ENCODE measurements at places on chromosomes 5 and 9.
A peak's percentile ranks its signal among the peaks of the same experiment; 100 is the strongest.

DNA sequence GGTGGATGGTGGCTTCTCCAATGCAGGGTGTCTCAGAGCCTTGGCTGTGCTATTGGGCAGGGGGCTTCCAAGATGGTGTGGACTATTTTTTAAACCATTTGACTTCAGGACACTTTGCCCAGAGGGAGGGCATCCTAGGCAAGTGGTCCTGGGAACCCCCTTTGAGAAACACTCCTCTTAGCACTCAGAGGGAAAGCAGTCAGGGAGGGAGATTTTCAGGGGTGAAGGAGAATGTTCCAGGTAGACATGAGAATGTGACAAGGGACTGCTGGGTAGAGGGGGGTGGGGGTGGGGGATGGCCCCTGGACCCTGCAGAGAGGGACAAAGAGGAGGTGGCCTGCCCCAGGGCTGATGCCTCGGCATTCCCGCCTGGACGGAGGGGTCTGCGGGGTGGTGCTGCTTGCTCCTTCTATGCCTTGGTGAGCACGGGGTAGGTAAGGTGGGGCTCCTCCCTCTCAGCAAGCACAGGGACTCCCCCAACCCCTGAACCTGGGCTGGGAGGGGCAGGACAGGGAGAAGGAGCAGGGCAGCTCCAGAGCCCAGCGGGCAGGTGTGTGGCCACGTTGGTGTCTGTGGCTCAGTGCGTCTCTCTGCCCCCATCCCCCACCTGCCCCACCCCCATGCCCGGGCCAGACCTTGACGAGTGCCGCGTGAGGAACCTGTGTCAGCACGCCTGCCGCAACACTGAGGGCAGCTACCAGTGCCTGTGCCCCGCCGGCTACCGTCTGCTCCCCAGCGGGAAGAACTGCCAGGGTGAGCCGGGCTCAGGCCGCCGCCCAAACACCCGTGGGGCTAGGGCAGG is 13.8 kb upstream of the ASS1 start:
- DNase-seq = no peak

- DNase-seq = no peak
Measured at GRCh38 chr9:130893341-130894101, 3.1 kb downstream of the QRFP start.

DNA sequence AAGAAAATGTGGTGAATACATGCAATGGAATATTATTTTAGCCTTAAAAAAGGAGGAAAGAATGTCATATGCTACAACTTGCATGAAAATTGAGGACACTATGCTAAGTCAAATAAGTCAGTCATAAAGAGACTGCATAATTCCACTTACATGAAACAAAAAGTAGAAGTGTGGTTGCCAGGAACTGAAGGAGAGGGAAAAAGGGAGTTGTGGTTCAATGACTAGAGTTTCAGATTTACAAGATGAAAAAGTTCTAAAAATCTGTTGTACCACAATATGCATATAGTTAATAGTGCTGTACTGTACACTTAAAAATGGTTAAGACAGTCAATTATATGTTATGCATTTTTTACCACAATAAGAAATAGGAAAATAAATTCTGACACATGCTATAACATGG is 95.4 kb downstream of the SLC44A1 start:
- DNase-seq = no peak

GRCh38 chr5:40518485-40518917 is 161.2 kb upstream of the PTGER4 start:
- no peak for DNase-seq

DNA sequence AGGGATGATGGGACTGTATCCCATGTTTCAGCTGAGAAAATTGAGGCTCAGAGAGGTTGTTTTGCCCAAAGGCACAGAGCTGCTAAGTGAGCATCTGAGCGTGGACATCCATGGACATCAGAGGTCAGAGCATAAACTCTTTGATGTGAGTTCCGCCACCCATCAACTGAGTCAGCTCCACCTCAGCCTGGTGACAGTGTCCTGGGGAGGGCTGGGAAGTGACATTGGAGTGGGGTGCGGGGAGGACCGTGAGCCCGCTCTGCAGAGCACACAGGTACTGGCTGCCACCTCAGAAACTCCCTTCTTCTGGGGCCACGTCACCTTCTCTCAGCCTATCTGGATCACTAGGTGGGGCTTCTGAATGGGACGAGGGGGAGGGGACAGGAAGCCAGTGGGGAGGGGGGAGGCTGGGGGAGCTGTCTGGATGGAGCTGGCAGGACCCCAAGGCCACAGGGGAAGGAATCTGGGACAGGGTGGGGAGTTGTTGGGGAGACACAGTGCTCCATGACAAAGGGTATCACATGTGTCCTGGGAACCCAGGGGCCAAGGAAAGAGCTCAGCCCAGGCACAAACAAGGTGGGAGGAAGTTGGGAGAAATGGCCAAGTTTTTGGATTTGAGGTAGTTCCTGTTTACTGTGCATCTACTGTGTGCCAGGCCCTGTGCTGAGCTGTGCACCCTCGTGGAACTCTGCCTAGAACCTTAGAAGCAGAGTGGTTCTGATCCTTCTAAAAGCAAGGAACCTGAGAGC is 2.5 kb downstream of the LAMC3 start:
- no peak for DNase-seq

- DNase-seq = no peak
Measured at GRCh38 chr9:129392093-129392541, 214.1 kb upstream of the IER5L start.

DNA sequence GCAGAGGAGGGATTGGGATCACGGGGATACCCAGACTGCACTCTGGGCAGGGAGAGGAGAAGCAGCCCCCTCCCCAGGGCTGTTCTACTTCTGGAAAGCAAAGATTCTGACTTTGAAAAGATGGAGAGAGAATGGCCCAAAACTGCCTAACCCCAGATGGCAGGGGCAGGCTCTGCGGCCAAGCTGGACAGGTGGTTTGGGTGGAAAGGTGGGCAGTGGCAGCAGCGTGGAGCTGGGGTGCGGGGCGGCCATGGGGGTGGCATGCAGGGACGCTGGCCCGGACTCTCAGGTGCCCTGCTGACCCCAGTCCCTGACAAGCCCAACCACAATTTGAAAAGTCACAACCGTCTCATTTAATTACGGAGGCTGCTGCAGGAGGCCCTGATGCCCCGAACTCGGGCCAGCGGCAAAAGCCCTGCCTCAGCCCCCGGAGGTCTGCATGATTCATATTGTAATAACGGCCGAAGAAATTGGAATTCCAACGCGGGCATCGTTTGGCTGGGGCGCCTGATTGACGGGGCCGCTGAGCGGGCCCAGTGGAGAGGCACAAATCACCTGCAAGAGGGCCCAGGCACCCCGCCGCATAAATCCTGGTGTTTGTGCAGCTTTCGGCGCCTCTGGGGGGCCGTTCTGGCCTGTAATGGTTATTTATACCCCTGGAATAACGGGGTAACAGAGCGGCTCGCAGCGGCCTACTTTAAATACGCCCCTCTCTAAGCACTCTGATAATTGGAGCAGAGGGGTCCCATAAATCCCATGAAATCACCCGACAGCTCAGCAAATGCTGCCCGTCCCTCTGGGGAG is 41.8 kb upstream of the FCN2 start:
- DNase-seq = no peak

GRCh38 chr5:132751971-132752580 is 4.8 kb downstream of the CCNI2 start:
- no peak for DNase-seq

- no peak for DNase-seq
Measured at GRCh38 chr5:37771731-37772130, 68.1 kb downstream of the GDNF start.

GRCh38 chr5:120546922-120547321 is 82.8 kb downstream of the PRR16 start:
- no peak for DNase-seq

- DNase-seq = no peak
Measured at GRCh38 chr9:96009690-96010472, 134.4 kb downstream of the ERCC6L2 start.

GRCh38 chr5:58946230-58946629 is 363.4 kb downstream of the RAB3C start:
- DNase-seq = no peak

- no peak for DNase-seq
Measured at GRCh38 chr5:115545351-115545882, 842 bp upstream of the FEM1C start.

DNA sequence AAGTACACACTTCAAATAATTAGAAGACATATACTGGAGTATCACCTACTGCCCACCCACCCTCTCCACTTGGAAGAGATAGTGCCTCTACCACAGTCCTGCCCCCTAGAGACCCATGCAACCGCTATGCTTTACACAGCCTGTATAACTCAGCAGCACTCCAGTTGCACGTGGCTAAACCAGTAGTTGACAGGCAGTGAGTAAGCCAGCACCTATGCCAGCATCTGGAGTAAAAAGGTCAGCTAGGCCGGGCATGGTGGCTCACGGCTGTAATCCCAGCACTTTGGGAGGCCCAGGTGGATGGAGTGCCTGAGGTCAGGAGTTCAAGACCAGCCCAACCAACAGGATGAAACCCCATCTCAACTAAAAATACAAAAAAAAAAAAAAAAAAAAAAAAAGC is 356.4 kb downstream of the NR2F1-AS1 start:
- DNase-seq = no peak

- DNase-seq = no peak
Measured at GRCh38 chr5:148965511-148966265, 97.2 kb downstream of the SH3TC2 start.

DNA sequence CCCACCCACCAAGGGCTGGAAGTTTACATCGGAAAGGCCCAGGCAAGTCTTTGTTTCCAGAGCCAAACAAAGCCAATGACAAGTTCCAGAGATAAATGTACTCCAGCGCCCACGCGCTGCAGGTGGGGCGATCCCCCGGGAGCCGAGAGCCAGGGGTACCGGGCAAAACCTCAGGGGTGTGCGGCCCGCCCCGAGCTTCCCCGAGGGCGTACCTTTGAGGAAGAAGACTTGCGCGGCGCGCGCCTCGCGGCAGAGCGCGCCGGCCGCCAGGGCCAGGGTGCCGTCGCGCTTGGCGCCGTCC is 671 bp downstream of the DUSP1 start:
- DNase-seq = no peak

DNA sequence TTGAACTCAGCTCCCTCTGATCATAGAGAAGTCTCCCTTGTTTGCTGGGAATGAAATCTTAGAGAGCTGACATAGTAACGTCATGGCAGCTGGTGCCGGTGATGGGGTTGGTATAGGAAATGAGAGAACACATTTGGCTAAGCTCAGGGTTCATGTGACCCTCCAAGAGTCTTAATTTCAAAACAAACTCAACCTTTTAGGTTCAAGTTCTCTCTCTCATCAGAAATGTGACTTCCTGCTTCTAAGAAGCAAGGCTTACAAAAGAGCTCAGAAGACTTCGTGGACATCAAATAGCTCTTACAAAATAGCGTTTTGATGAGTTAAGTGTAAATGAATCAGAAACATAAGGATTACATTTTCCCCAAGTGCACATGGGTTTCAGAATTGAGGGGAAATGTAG is 97.3 kb downstream of the PAPPA start:
- DNase-seq = no peak

GRCh38 chr9:136881691-136882108 is 4.6 kb upstream of the TRAF2 start:
- peak; percentile 68 for DNase-seq

DNA sequence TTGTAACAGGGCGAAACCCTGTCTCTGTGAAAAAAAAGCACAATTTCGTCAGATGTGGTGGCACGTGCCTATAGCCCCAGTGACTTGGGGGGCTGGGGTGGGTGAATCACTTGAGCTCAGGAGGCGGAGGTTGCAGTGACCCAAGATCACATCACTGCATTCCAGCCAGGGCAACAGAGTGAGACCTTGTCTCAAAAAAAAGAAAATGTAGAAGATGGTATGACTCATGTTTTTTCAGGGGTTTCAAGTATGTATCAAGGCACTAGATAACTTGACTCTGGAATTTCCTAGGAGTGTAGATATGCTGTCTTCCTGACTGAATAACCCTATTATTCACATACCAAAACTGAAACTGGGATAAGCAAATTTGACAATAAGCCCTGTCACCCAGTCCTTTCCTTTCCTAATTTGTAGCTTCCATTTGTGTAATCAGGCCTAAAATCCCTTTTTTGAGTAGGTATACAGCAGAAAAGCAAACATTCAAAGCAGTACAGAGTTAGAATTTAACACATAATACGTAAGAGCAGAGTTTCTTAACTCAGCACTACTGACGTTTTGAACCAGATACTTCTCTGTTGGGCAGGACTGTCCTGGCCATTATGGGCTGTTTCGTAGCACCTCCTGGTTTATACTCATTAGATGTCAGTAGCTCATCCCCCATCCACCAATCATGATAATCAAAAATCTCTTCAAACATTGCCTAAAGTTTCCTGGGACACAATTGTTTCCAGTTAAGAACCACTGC is 17.3 kb upstream of the ANKRD18B start:
- DNase-seq = no peak

DNA sequence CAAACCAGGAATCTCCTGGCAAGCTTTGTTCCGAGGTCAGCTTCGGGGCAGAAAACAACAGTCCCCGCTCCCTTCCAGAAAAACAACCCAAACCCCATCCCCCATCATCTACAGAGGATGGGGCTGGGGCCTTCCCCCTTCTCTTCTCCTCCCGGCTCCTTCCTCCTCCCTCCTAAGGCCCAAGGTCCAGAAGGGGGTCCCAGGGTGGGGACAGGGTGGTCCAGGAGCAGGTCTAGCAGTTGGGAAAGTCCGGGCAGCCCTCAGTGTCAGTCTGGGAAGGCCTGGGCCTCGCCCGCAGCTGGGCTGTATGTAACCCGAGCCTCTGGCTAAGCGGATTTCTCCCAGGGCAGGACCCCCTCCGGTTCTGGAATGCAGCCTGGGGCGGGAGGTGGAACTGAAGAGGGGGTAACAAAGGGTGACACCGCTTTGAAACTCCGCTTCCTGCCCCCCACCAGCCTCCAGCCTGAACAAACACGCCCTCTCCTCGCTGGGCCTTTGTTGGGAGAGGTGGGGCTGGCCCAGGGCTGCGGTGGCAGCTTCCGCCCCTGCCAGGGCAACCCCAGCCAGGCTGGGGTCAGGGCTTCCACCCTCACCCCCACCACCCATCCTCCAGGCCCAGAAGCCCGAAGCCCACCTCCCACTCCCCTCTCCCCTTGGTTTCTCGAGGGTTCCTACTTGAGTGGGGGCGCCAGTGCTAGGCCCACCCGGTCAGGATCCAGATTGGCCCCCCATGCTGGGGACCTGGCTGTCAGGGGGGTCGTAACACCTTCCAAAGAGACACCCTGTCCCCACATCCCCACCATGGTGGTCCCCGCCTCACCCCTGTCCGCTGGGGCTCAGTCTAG is 63.5 kb downstream of the C9orf50 start:
- no peak for DNase-seq

DNA sequence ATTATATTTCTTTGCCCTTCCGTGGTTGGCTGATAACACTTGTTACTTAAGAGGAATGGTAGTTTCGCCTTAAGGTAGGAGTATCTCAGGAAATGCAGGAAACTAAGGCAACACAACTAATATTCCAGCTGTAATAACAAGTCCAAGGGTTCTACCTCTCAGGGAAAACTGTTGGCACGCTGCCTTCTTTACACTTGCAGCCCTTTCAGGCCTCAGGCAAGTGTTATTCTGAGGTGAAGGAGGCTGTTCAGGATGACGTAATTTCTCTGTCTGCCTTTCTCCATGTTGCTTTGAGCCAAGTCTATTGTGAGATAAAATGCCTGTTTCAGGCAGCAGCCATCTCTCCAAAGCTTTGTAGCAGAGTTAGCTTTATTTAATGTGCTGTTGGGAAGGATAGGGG is 38.0 kb downstream of the VCAN start:
- DNase-seq = no peak

Data from stimulated activated naive B cell treated with anti-CD40 and anti-IgM and Interleukin-4, amounts not matched to agents 10 μg/mL and 1 μg/mL and 100 μg/mL, for 72 hours (primary cell).